Aorta (tissue), 5 donors: ENCODE measurements at places on chromosomes 16 and 17. TPM values are rescaled to one million over a fixed set of nuclear protein-coding genes. Genes with fewer than 3 reads are reported as not detected.

MYH8 gene
- not detected for total RNA-seq

MPHOSPH6 gene
- 20.4 TPM for total RNA-seq

TNFRSF13B gene
- not detected for total RNA-seq

PRSS21 gene
- total RNA-seq, result not detected

TBC1D3D gene
- not detected for total RNA-seq

TM4SF5 gene
- total RNA-seq, result not detected

GGT6 gene
- total RNA-seq, result not detected

VTN gene
- total RNA-seq, result 1.5 TPM

SYNGR3 gene
- 0.36 TPM for total RNA-seq

RPAIN gene
- 29.2 TPM for total RNA-seq

KRTAP4-5 gene
- total RNA-seq, result not detected

MILR1 gene
- total RNA-seq, result 29.8 TPM

CCDC200 gene
- not detected for total RNA-seq

MFSD6L gene
- total RNA-seq, result 0.39 TPM

SMIM5 gene
- 0.23 TPM for total RNA-seq

HS3ST6 gene
- not detected for total RNA-seq

CBX2 gene
- 1.2 TPM for total RNA-seq

TNFSF12 gene
- 84.5 TPM for total RNA-seq

MYOCD gene
- total RNA-seq, result 251 TPM

SLC16A13 gene
- 2.5 TPM for total RNA-seq

OR3A3 gene
- total RNA-seq, result not detected

MPP2 gene
- total RNA-seq, result 11.5 TPM

PPP1R27 gene
- not detected for total RNA-seq

TGFB1I1 gene
- total RNA-seq, result 240 TPM

ADAD2 gene
- total RNA-seq, result 0.33 TPM

ABCA6 gene
- 31.6 TPM for total RNA-seq

IL17C gene
- total RNA-seq, result not detected

HEATR9 gene
- not detected for total RNA-seq

CNTNAP4 gene
- not detected for total RNA-seq

NRN1L gene
- total RNA-seq, result 2.1 TPM

MYH3 gene
- total RNA-seq, result 4.4 TPM

WSB1 gene
- total RNA-seq, result 355 TPM

SLC5A10 gene
- total RNA-seq, result not detected

CCL1 gene
- not detected for total RNA-seq

CTRB1 gene
- total RNA-seq, result 6.8 TPM

SPATA32 gene
- not detected for total RNA-seq

C17orf67 gene
- 3.3 TPM for total RNA-seq

TMEM98 gene
- total RNA-seq, result 65.8 TPM

PLA2G10 gene
- total RNA-seq, result not detected

SKAP1 gene
- total RNA-seq, result 3.6 TPM

CCNF gene
- 3.6 TPM for total RNA-seq

CDH16 gene
- total RNA-seq, result not detected

TBC1D3G gene
- total RNA-seq, result not detected

METTL2A gene
- 16.1 TPM for total RNA-seq

PLCD3 gene
- total RNA-seq, result 97.4 TPM

ZFP3 gene
- total RNA-seq, result 6.0 TPM

TEKT5 gene
- 0.29 TPM for total RNA-seq

HASPIN gene
- 0.27 TPM for total RNA-seq

NPIPA3 gene
- 8.0 TPM for total RNA-seq

HIRIP3 gene
- total RNA-seq, result 8.8 TPM

TBC1D3L gene
- 7.1 TPM for total RNA-seq

KRT32 gene
- total RNA-seq, result not detected

NDEL1 gene
- total RNA-seq, result 135 TPM

TEPSIN gene
- total RNA-seq, result 25.6 TPM

GAS2L2 gene
- not detected for total RNA-seq
